ENCODE measurements at places on chromosomes 5 and 9.
A peak's percentile ranks its signal among the peaks of the same experiment; 100 is the strongest.

DNA sequence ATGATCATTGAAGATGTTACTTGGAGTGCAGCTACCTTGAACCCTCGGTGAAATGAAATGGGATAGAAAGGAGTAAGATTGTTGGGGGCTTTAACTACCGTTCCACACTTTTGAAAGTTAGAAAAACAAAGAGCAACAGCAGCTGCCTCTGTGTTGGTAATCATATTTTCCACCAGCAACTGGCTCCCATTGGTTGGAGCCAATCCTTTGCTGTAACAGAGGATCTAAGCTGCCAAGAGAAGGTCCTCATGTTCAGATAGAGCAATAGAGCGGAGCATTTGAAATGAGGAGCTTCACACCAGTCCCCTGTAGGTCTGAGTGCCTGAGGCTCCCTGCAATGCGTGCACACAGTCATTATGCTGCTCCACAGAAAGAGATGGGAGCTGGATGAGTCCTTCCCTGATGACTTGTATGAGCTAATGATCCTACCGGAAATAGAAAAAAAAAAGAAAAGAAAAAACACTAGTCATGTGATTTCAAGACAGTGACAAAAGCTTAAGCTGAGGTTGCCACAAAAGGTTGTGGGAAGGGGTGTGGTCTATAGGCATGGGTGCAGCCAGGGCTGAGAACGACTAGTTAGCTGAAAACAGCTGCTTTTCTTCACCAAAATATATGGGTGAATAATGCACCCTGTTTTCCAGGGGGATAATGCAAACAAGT is 300.7 kb downstream of the MLLT3 start:
- peak; percentile 69 for DNase-seq

GRCh38 chr9:68794898-68795297 is 89.9 kb downstream of the PIP5K1B start:
- no peak for DNase-seq

- DNase-seq = no peak
Observed at GRCh38 chr5:110716247-110717245, 9.9 kb downstream of the TMEM232 start.

DNA sequence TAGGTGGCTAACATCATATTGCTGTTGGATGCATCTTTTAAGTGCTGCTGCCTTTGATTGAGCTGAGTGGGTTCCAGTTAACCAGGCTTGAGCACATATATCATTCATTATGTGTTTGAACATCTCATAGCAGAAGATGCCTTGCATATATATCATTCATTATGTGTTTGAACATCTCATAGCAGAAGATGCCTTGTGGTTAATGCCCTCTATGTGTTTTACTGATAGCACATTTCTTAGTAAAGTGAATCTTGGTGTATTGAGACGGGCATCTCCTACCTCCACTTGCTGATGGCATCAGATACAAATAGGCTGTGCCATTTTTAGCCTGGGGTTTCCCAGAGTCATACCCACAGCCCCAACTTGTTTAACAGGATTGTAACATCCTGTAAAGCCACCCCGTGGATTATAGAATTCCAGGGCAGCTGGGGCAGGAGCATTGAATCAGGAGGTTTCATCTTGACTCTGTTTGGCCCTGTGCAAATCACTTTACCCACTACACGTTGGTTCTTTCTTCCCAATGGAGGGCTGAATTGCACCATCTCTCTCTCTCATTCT is 26.5 kb downstream of the MTAP start:
- no peak for DNase-seq

DNA sequence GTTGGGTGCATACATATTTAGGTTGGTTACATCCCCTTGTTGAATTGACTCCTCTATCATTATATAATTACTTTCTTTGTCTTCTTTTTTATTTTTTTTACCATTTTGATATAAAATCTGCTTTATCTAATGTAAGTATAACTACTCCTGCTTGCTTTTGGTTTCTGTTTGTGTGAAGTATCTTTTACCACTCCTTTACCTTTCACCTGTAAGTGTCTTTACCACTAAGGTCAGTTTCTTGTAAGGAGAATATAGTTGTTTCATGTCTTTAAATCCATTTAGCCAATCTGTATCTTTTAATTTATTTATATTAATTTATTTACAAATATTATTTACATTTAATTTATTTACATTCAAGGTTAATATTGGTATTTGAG is 33.0 kb downstream of the INSL4 start:
- no peak for DNase-seq

DNA sequence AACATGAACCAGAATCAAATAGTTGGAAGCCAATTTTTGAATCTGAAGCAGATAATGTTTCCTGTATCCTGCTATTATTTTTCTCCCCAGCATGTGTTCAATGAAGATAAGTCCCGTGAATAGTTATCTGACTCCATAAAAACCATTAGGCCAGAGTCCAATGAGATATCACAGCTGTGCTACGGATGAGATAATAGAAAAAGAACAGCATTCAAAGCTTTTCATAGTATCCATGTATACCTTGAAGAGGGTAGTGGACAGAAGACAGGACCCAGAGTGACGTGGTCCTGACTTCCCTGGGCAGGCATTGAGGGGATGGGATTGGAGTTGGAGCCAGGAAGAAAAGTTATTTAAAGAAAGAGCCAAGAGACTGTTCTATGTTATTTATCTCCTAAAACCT is 50.7 kb upstream of the C6 start:
- peak; percentile 13 for DNase-seq

DNA sequence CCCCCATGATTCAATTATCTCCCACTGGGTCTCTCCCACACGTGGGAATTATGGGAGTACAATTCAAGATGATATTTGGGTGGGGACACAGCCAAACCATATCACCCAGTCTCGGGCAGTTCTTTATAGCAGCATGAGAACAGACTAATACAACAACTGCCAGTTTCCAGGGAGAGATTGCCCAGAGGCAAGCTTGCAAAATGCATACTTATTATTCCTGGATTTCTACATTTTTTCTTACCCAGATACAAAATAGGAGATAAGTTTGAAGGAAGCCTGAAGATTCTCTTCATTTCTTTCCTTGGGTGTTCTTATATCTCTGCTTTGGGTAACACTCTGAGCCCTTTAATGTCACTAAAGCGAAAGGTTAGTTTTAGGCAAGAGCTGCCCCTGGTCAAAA is 691.2 kb downstream of the TAF11L14 start:
- no peak for DNase-seq

DNA sequence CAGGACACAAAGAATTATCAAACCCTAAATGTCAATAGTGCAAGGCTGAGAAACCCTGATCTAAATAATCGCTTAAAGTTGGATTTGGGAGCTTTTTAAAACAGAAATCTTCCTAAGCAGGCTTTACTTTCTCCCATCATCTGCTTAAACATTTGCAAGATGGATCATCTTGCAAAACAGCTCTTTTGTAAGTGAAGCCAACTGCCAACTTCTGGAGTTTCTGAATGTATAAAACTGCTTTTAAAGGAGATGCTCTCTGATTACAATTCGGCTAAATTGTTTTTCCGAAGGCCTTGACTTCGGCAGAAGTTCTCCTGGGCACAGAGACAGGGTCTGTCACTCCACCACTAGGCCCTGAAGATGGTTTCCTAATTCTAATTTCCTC is 1.3 kb downstream of the PTPN3 start:
- peak; percentile 86 for DNase-seq

GRCh38 chr9:76424491-76424890 is 30.3 kb upstream of the RFK start:
- DNase-seq = no peak

DNA sequence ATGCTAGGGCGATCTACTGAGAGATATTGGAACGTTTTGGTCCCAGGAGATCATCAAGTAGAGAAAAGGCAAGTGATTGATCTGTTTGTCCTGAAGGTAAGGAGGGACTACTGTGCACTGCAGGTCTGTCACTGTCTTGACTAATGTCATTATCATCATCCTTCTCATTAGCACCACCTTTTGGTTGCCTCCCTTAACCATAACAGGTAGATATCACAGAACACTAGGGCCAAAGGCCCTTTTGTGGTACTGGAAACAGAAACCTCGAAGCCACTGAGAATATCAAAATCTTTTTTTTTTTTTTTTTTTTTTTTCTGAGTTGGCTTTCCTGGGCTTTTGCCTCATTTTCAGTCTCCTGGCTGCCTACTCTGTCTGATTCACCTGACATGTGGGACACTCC is 134.0 kb downstream of the KCTD16 start:
- DNase-seq = no peak

DNA sequence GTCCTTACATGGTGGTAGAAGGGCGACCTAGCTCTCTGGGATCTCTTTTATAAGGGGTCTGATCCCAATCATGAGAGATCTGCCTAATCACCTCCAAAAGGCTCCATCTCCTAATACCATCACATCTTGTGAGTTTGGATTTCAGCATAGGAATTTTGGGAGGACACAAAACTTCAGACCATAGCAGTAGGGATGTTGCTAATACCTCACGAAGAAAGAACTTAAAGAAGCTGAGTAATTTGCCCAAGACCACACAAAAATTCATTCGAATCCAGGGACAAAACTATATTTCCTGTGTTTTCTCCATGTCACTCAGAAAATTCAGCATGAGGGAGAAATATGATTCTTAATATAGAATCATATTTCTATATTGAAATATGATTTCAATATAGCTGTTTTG is 32.7 kb downstream of the MTAP start:
- DNase-seq = no peak

GRCh38 chr9:33024966-33025571 is at the start of gene DNAJA1:
Gene DNAJA1 (plus strand): TSS chr9:33025273. CDS start chr9:33026485, 1,212 bp downstream.
- DNase-seq = peak; percentile 98

DNA sequence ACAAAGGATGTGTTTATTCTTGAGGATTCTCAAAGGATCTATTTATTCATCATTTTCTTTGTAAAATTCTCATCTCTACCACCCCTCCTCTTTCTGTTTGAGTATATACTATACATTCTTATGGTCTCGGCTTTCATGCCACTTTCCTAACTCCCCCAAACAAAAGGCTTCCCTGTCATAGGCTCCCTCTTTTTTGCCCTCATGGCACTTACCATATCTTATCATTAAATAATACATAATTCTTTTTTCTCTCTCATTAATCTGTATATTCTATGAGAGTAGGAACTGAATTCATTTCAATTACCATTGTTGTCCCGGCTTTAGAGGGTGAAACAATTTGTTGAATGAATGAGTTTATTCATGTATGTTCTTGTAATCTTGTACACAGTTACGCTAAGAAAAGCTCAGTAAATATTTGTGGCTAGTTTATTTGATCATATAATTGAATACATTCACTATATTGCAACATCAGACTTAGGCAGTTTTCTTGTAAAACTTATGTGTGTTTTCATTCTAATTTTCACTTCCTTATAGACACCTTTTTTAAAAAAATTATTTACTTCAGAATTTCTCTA is 254.6 kb downstream of the EDIL3 start:
- no peak for DNase-seq

GRCh38 chr9:113941056-113941455 is 64.9 kb downstream of the ZNF618 start:
- no peak for DNase-seq
